Cerebellar cortex (tissue), 1 donor: ENCODE measurements at places on chromosomes 2 and 18.

DNA sequence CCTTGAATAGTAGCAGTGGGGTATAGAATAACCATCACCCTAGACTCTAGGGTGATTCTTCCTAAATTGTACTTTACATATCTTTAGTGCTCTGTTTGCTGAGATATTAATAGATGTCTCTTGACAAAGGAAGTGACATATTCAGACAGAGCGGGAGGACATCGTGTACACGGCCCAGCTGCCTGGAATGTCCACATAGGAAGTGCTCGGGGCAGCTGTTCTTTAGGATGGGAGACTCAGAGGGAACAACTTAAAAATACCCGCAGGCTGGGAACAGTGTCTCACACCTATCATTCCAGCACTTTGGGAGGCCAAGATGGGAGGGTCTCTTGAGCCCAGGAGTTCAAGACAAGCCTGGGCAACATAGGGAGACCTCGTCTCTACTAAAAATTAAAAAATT, 206.1 kb downstream of the FAM210A start:
- DNase-seq: no peak

DNA sequence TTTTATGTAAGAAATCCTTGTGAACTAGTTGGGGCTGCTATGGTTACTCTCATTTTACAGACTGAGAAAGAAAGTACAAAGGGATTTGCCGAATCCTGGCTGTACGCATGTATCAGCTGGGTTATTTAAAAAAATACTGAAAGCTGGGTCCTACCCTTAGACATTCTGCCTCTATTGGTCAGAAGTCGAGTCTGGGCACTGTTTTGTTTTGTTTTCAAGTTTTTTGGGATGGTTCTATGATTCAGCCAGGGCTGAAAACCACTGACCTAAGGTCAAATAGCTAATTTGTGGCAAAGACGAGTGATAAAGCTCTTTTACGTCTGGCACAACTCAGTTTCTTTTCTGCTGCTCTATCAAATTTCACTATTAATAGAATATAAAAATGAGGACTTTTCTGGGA, 5.9 kb upstream of the SLC8A1 start:
- DNase-seq: no peak

GRCh38 chr2:8676191-8676920, 5.5 kb upstream of the ID2 start:
- peak; percentile 24 for DNase-seq

DNA sequence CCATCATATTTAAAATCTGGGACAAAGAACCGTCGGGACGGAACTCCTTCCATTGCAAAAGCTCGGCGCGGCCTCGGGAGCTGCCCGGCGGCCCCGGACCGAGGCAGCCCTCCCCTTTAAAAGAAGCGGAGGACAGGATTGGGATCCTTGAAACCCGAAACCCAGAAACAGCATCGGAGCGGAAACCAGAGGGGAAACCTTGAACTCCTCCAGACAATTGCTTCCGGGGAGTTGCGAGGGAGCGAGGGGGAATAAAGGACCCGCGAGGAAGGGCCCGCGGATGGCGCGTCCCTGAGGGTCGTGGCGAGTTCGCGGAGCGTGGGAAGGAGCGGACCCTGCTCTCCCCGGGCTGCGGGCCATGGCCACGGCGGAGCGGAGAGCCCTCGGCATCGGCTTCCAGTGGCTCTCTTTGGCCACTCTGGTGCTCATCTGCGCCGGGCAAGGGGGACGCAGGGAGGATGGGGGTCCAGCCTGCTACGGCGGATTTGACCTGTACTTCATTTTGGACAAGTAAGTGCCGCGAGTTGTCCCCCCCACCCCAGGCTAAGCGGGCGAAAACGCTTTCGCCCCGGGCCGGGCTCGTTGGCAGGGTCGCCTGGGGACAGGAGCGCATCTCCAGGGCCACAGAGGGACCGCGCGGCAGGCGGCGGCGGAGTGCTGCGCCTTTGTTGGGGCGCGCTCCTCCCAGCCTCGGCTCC, at the start of gene ANTXR1:
TSS of gene ANTXR1 (plus strand) at position 38 of the 698 bp plus-strand sequence. CDS start at position 359, 321 bp downstream.
- peak; percentile 64 for DNase-seq

DNA sequence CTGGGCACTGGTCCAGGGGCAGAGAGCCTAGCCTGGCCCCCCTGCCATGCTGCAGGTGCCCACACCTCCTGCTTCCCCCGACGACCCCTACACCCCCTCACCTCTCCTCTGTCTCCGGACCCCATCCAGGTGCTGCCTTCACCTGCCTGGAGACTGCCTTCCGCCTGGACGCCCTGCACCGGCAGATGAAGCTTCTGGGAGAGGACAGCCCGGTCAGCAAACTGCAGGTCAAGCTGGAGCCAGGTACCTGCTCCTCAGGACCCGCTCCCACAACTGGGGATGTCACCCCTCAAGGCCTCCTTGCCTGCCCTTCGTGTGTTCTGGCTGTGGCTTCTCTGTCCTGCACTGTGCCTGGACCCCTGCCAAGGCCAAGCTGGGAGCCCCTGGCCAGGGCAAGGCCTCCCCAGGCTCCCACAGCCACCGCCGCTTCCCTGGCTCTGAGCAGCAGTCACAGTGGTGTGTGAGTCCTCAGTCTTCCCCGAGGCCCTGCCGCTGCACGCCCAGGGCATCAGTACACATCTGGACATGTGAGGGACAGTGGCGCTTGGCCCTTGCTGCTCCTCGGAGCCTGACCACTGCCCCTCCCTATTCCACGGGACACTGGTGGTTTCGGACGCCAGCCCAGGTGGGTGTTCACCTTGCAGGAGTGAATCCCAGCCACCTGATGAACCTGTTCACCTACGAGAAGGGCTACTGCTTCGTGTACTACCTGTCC, 6.3 kb downstream of the RNPEPL1 start:
- DNase-seq: no peak

- no peak for DNase-seq
Observed at GRCh38 chr2:68127358-68128242, 30.1 kb upstream of the PNO1 start.

GRCh38 chr2:74216642-74217041, 18.2 kb downstream of the MTHFD2 start:
- no peak for DNase-seq

DNA sequence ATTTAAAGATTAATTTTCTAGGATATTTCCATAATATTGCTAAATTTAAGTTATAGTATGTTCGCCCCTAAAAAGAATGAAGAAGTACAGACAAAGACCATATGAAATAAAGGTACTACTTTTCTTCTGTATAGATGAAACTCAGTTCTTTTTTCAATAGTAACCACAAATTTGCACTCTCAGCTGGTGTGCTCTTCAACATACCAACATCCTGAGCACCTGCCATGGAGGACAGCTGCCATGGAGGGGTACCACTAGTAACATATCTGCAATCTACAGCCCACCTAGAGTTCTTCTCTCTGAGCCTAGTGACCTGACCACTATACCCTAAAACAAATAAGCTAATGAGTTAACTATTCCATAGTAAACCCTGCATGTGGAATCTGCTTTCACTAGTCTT, 36.8 kb upstream of the ERCC3 start:
- DNase-seq: no peak
